HS-27A (cell line): ENCODE measurements at places on chromosomes 7 and 10.

- no peak for DNase-seq
These were observed 116.4 kb upstream of the NOBOX start for GRCh38 chr7:144519925-144520324.

DNA sequence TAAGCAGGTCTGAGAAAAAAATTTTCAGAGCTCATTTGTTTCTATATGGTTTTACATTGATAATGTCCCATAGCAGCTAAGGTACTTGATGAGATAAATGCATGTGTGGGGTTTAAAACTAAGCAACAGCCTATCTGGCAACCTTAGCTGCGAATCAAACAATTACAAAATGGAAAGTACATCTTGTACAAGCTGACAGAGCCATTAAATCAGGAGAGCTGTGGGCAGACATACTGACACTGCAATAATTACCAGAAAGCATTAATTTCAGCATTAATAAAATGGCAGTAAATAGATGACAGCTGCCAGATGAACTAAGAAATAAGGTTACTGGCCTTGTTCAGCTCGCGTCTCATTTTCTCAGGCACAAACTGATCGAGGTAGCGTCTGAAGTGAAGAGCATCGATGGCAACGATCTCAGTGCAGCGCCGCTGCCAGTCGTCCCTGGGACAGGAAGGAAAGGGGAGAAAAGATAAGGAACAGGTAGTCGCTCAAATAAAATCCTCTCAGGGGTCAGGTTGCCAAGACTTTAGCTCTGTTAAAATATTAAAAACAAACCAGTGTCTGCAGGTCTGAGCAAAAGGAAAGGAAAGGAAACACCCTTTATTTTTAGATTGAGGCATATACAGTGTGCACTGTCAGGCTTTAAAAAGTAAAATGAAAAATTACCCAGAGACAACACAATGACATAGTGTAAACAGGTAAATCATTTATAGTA is 79.7 kb upstream of the OGDHL start:
- DNase-seq = no peak

GRCh38 chr7:157412021-157412443 is 75.2 kb downstream of the DNAJB6 start:
- no peak for DNase-seq

DNA sequence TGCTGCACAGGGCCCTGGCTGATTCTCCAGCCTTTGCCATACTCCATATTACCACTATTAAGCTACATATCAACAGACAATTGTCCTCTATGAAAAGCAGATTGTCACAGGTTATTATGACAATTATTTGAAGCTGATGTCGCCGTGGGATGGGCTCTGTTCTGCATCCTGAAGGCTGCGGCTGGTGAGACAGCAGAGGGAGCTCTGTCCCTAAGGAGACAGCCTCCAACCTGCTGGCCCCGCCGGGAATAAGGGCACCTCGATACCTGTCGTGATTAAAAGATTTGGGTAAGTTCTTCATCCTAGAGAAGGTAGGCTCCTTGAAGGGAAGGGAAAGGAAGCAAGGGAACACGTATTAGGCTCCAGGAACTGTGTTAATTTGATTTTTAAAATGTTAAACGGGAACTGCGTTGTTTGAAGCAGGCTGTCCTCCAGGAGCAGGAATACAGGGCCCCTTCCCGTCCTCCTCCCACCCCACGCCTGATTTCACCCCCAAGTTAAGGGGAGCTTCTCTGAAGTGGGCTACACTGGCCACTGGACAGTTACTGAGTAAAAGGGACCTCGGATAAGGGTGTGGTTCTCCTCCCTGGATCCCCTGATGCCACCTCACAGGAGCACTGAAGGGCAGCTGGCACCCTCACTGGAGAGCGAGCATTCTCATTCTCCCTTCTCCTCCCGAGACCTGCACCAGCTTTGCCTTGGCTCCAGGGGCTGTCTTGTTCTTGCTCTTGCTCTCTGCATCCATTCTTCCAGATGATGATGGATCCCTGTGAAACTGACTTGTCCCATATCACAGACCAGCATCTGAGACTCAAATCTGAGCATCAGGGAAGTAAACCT is 11.8 kb upstream of the TIAL1 start:
- DNase-seq = no peak

GRCh38 chr7:105985672-105986215 is 22.7 kb downstream of the CDHR3 start:
- DNase-seq = no peak

GRCh38 chr7:66542049-66542448 is 86.6 kb upstream of the KCTD7 start:
- no peak for DNase-seq

DNA sequence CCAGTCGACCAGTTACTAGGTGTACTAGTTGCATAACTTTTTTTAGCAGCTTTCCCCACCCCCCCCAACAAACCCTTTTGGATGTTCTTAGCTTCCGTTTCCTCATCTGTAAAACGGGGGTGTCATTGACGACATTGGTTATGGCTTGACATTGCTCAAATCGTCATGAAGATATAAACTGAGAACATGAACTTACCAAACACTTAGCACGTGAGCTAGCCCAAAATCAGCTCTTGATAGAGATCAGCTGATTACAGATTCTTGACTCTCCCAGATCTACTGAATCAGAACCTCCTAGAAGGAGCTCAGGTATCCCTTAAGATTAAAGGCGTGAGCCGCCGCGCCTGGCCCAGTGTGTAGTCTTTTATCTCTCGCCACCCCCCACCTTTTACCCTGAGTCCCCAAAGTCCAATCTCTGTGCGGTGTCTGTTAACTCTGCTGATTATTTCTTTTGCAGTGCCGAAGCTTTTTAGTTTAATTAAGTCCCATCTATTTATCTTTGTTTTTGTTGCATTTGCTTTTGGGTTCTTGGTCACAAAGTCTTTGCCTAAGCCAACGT is 1.0 kb upstream of the GNA12 start:
- no peak for DNase-seq

- no peak for DNase-seq
These were observed 127.9 kb upstream of the SEM1 start for GRCh38 chr7:96837593-96837992.
